ENCODE measurements at places on chromosomes 13 and 19. TPM values are rescaled to one million over a fixed set of nuclear protein-coding genes. Genes with fewer than 3 reads are reported as not detected.

The KLK8 gene
- total RNA-seq: not detected

DNA sequence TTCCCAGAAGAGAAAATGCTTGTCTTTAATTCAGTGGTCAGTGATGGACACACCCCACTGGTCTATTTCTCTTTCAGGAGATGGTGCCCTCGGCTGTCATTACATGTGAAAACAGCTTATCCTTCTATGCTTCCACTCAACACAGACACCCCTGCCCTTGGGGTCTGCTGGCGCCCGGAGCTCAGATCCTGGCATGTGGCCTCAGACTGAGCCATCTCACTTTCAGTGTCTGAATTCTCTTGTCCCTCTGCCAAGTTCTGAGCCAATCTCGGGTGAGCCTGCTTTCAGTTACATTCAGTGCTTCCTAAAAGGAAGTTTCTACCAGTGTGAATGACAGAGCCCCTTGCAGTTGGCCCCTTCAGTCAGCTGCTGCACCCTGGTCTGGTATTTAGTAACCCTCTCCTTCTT lies 293.6 kb downstream of the DNAJC15 start:
- no peaks in the 10 kb centered on the region for H3K36me3 ChIP-seq
- DNase-seq: no peak
- no peaks in the 10 kb centered on the region for H3K27me3 ChIP-seq
- H3K4me1 ChIP-seq: peaks cover 31% of the 10 kb centered on the region
- H3K27ac ChIP-seq: peak overlapping the region; percentile 89
- H3K4me3 ChIP-seq: peak overlapping the region; percentile 59

- H3K4me1 ChIP-seq: peaks cover 9% of the 10 kb centered on the region
- peaks cover 2% of the 10 kb centered on the region for H3K36me3 ChIP-seq
- no peaks in the 10 kb centered on the region for H3K27me3 ChIP-seq
- no peak for DNase-seq
- H3K4me3 ChIP-seq: no peak overlapping the region
- H3K27ac ChIP-seq: no peak overlapping the region
Measured at GRCh38 chr13:49951754-49952535, 15.8 kb upstream of the SPRYD7 start.

- H3K27me3 ChIP-seq: peaks cover 14% of the 10 kb centered on the region
- H3K36me3 ChIP-seq: no peaks in the 10 kb centered on the region
- no peak for DNase-seq
Measured at GRCh38 chr13:26984337-26984736, 187.3 kb downstream of the USP12 start.

DNA sequence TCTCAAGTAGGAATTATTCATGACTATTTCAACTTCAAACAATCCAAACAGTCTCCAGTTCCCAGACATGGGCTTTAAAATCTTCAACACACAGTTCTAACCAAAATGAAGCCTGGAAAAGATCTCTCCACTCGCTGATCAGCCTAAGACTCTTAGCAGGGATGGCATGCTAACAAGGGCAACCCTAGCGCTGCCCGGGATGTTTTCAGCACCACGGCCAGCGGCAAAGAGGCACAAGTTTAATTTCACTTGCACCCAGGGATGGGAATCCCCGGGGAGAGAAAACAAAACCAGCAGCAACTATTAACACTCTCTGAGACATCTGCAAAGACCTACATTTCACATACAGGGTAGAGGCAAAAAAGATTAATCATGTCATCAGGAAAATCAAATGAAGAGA lies 43.0 kb downstream of the CACNA1A start:
- H3K27ac ChIP-seq: no peak overlapping the region
- H3K36me3 ChIP-seq: no peaks in the 10 kb centered on the region
- peaks cover 20% of the 10 kb centered on the region for H3K27me3 ChIP-seq
- DNase-seq: no peak
- H3K4me3 ChIP-seq: no peak overlapping the region

DNA sequence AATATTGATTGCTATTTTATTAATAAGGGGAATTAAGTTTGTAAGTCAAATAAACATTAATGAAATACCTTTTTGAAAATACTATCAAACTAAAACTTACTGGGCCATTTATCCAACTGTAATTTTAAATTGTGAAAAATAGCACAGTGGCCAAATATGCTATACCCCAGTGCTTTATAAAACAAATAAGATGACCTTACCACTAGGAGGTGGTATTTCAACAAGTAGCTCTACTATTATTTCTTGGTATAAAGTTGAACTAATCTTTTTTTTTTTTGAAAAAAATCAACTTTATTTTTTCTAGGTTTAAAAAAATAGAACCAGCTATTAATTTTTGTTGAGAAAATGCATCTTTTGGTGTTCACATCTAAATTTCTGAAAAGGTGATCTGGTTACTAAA lies 14.7 kb downstream of the LACC1 start:
- no peak for DNase-seq
- peaks cover 10% of the 10 kb centered on the region for H3K36me3 ChIP-seq
- no peaks in the 10 kb centered on the region for H3K27me3 ChIP-seq

GRCh38 chr19:38265921-38266429 lies 1.6 kb downstream of the SPINT2 start:
- no peak for DNase-seq
- no peaks in the 10 kb centered on the region for H3K27me3 ChIP-seq

DNA sequence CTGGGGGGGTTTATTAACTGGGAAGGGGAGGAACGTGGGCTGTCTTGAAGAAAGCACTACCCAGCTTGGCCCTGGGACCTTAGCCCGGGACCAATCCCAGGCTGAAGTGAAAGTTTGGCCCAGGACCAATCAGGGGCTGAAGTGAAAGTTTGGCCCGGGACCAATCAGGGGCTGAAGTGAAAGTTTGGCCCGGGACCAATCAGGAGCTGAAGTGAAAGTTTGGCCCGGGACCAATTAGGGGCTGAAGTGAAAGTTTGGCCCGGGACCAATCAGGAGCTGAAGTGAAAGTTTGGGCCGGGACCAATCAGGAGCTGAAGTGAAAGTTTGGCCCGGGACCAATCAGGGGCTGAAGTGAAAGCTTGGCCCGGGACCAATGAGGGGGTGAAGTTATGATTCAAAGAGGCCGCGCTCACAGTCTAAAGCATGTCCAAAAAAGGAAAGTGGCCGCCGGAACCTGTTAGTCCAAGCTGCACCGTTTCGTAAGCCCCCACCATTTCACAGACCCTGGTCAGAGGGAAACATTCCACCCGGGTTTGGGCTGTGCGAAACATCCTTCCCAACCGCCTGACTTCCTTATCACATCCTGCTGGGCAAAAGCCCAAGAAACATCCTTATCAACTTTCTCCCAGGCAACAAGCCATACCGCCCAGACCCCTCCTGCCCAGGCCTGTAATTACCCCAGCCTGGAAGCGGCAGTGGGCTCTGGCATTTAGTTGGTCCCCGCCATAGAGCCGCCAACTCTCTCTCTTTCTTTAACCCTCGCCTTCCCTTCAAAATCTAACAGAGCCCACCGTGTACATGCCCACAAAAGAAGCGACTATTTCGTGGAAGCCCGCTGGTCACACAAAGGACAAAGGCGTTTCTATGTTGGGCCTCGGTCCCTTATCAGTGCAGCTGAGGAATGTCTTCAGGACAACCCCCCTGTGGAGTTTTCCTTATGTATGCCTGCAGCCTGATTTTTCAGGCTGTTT lies 1.1 kb downstream of the ZNF850 start:
- H3K4me3 ChIP-seq: peak overlapping the region; percentile 100
- peaks cover 9% of the 10 kb centered on the region for H3K36me3 ChIP-seq
- H3K27ac ChIP-seq: peak overlapping the region; percentile 99
- DNase-seq: no peak
- H3K27me3 ChIP-seq: no peaks in the 10 kb centered on the region

GRCh38 chr19:38303517-38304351 lies at the start of gene C19orf33:
C19orf33 (plus strand) TSS chr19:38304251; CDS start chr19:38304262, 11 bp downstream.
- peaks cover 2% of the 10 kb centered on the region for H3K36me3 ChIP-seq
- no peaks in the 10 kb centered on the region for H3K27me3 ChIP-seq
- DNase-seq: no peak
- no peak within 1 kb of the TSS for H3K27ac ChIP-seq
- no peak within 1 kb of the TSS for H3K4me3 ChIP-seq
- peaks cover 33% of the 10 kb centered on the region for H3K4me1 ChIP-seq

GRCh38 chr19:6906559-6907060 lies 19.2 kb downstream of the ADGRE1 start:
- DNase-seq: no peak
- H3K4me3 ChIP-seq: no peak overlapping the region
- H3K4me1 ChIP-seq: no peaks in the 10 kb centered on the region
- H3K27me3 ChIP-seq: no peaks in the 10 kb centered on the region
- H3K36me3 ChIP-seq: no peaks in the 10 kb centered on the region

GRCh38 chr13:48138270-48138669 lies 43.4 kb upstream of the MED4 start:
- peaks cover 2% of the 10 kb centered on the region for H3K27me3 ChIP-seq
- no peak overlapping the region for H3K27ac ChIP-seq
- H3K36me3 ChIP-seq: no peaks in the 10 kb centered on the region

The TRPC4 gene
- total RNA-seq: 2.3 TPM

- no peak for DNase-seq
- no peak overlapping the region for H3K4me3 ChIP-seq
- H3K36me3 ChIP-seq: no peaks in the 10 kb centered on the region
- no peak overlapping the region for H3K27ac ChIP-seq
- peaks cover 12% of the 10 kb centered on the region for H3K4me1 ChIP-seq
Measured at GRCh38 chr13:39226359-39226758, 188.1 kb downstream of the NHLRC3 start.

GRCh38 chr13:31904941-31905824 lies 126.4 kb upstream of the FRY start:
- H3K27ac ChIP-seq: peak overlapping the region; percentile 67
- peaks cover 7% of the 10 kb centered on the region for H3K27me3 ChIP-seq
- H3K4me1 ChIP-seq: peaks cover 45% of the 10 kb centered on the region
- no peak for DNase-seq
- H3K36me3 ChIP-seq: peaks cover 11% of the 10 kb centered on the region

GRCh38 chr19:343941-344624 lies 513 bp downstream of the MIER2 start:
- H3K4me3 ChIP-seq: peak overlapping the region; percentile 88
- DNase-seq: peak; percentile 54
- H3K27ac ChIP-seq: peak overlapping the region; percentile 89
- H3K36me3 ChIP-seq: peaks cover 5% of the 10 kb centered on the region

The CGB8 gene
- 3.1 TPM for total RNA-seq

- H3K27me3 ChIP-seq: no peaks in the 10 kb centered on the region
- H3K4me3 ChIP-seq: no peak overlapping the region
- no peaks in the 10 kb centered on the region for H3K4me1 ChIP-seq
- H3K27ac ChIP-seq: no peak overlapping the region
- DNase-seq: no peak
Measured at GRCh38 chr19:35619290-35619923, 6.9 kb downstream of the HAUS5 start.

DNA sequence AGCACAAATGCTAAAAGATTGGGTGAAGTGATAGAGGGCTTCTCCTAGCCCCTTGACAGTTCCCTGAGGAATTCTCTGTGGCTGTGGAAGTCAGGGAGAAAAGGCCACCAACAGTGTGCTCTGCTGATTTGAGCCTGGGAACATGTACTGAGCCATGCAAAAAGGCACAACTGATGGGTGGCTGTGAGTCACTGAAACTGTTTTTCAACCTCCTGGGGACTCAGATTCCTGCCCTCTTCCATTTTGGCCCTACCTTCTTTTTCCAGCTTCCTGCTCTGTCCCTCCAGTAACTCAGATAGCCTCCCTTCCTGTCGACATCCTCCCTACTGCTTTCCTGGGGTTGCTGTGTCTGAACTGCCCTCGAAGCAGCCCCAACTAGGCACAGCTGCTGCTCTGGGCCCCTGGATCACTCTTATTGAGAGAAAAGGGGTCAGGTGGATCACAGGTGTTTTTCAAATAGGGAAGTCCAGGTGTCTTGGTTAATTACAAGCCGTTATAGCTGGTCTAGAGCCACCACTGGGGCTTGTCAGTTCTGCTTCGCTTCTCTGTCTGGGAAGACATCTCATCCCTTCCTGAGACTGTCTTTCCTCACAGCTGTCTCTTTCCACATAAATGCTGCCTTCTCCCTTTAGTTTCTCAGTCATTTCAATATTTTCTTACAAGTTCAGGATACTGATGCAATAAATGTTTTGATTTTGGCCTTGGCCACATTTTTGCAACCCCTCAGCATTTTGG lies 13.7 kb downstream of the FAM124A start:
- H3K4me3 ChIP-seq: no peak overlapping the region
- DNase-seq: no peak
- H3K27ac ChIP-seq: no peak overlapping the region
- H3K36me3 ChIP-seq: no peaks in the 10 kb centered on the region

The PABPC3 gene
- 0.18 TPM for total RNA-seq

DNA sequence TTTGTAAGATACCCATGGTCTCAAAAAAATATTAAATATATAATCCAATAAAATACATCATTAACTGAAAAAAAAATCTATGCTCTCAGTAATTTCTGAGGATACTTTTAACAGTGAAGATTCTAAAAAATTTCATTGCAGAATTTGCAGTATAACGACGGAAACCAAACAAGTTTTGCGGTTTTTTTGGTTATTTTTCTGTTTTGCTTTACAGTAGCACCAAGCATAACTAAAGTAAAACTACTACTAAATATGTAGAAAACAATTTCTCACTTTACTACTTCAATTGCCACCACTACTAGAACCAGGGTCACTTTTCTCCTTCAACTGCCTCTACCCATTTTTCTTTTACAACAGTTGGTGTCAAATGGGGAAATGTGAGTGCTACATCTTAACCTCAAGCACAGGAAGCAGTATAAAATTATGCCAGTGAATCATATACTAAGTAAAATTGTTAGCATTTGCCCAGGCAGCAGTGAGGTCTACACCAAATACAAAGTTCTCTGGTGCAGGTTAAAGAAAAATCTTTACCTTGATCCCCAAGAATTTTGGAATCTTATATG lies 24.1 kb downstream of the MICU2 start:
- peaks cover 41% of the 10 kb centered on the region for H3K4me1 ChIP-seq
- H3K4me3 ChIP-seq: no peak overlapping the region
- no peak for DNase-seq
- no peaks in the 10 kb centered on the region for H3K27me3 ChIP-seq

The PDX1 gene
- total RNA-seq: not detected

DNA sequence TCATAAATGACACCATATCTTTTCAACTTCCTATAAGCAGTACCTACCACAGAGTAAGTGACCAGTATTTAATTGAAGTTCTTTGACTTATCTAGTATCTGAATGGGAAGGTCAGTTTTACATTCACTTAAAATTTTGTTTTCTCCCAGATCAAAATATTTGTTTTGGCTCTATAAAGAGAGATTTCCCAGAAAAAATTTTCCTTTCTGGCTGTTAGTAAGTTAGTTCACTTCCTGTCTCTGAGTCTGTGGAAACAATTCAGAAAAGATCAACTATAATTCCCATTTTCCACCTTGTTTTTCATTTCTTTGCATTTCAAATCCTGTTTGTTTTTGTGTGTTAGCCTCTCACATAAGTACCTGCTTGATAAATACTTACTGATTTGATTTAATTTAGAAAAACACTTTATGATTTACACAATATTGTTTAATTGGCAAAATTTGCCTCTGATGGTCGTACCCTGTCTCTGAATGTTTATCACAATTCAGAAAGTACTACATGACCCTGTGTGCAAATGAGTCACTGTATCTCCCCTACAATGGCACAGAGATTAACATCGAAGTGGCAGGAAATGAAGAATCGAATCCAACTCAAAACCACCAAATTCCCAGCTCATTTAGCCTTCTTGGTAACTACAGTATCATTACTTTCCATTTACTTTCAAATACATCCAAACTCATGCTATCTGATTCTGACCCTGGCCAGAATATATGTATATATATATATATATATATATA lies 15.4 kb upstream of the MED4 start:
- DNase-seq: no peak
- peaks cover 24% of the 10 kb centered on the region for H3K4me1 ChIP-seq
- peak overlapping the region; percentile 37 for H3K4me3 ChIP-seq
